ENCODE measurements at places on chromosomes 11 and 22. TPM values are rescaled to one million over a fixed set of nuclear protein-coding genes. Genes with fewer than 3 reads are reported as not detected.

GRCh38 chr22:24535348-24535747 lies 19.6 kb downstream of the GUCD1 start:
- DNase-seq: no peak

Gene HOATZ
- total RNA-seq: not detected

Gene KCNJ5
- total RNA-seq: not detected

- DNase-seq: no peak
Observed at GRCh38 chr11:17224727-17225126, 16.9 kb upstream of the PIK3C2A start.

GRCh38 chr11:128236506-128237498 lies 350.6 kb downstream of the ETS1 start:
- DNase-seq: no peak

- DNase-seq: no peak
Observed at GRCh38 chr11:113016905-113017304, 55.7 kb downstream of the NCAM1 start.

GRCh38 chr11:120645639-120646038 lies 134.1 kb downstream of the GRIK4 start:
- DNase-seq: no peak
